Stimulated activated CD4-positive, alpha-beta T cell treated with anti-CD3 and anti-CD28 coated beads, Interleukin-4, amount 100 ng/mL, for 4 hours (primary cell): ENCODE measurements at places on chromosomes 6 and 20.

DNA sequence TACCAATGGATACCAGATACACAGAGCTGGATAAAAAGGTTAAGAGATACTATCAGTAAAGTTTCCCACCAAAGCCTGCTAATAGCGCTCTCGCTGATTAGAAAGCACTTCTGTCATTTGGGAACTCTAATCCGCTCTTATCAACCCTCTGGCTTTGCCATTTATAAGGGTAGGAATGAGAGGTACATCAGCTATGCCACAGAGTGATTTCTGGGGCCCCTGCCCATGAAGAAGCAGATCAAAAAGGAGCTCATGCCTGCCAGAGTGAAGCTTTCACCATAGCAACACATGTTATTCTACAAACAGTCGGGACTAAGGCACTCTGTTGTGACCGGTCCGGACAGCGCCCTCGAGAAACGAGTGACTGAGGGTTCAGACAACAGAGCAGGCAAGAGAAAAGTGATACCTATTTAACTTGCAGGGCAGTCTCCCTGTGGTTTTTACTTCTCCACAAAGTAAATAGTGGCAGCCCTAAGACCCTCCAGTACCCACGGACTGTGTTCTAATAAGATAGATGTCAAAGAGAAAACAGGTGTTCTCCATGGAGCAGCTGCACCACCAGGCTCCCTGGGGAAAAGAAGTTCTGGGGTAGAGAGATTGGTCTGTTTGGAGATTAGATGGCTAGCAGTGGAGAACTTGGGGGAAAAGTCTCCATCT, 5.6 kb downstream of the TRAM2 start:
- no peak for DNase-seq

- no peak for DNase-seq
Observed at GRCh38 chr6:40247516-40248115, 313.4 kb upstream of the MOCS1 start.

DNA sequence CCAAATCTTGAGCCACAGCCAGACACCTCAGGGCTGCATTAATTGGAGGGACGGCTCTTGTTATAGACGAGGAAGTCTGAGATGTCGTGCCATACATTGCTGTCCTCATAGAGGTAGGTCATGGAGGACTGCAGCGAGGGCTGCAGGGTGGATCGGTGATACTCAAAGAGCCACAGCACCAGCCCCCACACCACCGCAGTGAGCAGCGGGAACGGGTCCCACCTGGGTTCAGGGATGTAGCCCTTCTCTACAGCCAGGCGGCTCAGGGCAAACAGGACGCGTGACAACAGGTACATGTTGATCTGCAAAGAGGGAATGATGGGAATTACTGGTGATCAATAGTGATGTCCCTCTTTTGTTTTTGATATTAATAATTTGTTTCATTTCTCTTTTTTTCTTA, 12.4 kb downstream of the PXMP4 start:
- DNase-seq, result no peak

GRCh38 chr20:32539817-32540675, 45.1 kb downstream of the NOL4L start:
- DNase-seq, result peak; percentile 51

DNA sequence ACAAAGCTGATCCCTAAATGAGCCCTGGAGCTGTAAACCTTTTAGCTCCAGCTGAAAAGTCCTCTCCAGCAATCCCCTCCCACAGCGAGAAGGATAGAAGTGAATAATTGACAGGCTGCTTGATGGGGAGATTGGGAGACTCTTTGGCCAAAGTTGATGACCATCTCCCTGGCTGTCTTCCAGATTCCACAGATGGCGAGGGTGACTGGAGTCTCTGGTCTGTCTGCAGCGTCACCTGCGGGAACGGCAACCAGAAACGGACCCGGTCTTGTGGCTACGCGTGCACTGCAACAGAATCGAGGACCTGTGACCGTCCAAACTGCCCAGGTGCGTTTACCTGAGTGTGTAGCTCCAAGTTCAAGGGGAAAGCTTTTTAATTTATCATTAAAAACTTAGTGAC, 67.3 kb downstream of the ISM1 start:
- no peak for DNase-seq

DNA sequence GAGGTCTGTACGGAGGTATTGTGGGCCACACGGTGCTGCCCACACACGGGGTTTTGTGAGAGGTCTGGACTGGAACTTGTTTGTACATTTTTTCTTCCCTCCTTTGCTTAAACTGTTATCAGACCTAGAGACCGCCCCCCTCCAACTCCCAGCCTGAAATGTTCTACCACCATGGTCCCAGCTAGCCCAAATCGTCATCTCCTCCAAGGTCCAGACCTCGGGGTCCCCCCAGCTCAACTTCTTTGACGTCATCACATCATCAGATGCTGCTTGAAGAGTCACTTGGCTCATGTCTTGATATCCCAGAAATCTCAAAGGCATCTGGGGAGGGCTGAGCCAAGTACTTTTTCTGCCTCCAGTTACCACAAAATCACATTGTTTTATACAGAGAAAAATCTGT, 2.8 kb upstream of the CCDC170 start:
- no peak for DNase-seq

DNA sequence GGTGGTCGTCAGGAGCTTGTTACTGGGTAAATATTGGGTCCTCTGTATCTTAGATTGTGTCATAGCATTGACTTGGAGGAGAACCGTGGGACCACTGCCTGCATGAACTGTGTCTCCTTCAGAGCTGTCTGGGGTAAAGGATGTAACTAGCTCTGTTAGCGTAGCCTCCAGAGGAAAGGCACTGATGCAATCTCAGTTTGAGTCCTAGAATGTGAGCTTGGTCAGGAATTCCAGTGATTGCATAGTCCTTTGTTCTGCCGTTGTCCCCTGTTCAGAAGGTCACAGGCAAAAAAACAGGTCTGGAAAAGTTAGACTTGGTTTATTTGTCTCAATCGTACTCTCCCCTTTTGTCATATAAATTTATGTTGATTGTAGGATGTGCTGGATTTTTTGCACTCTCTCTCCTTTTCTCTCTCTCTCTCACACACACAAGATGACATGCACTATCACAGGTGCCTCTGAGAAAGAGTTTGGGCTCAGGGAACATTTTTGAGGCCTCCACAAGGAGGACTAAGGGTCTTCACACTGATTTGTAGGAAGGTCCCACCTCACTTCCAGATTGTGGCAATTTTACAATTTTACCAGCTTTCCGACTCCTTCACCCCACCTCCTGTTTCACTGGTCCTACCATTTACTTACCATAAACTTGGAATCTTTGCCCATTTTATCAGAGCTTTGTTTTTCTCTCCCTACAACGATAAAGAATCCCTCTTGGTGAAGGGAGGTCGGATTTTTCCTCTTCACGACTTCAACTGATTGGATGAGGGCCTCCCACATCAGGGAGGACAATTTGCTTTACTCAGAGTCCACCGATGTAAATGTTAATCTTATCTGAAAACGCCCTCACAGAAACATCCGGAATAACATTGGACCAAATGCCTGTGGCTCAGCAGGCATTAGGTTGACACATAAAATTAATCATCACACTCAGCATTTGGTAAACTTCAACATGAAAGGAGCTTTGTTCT, 7.0 kb upstream of the DACT2 start:
- no peak for DNase-seq

DNA sequence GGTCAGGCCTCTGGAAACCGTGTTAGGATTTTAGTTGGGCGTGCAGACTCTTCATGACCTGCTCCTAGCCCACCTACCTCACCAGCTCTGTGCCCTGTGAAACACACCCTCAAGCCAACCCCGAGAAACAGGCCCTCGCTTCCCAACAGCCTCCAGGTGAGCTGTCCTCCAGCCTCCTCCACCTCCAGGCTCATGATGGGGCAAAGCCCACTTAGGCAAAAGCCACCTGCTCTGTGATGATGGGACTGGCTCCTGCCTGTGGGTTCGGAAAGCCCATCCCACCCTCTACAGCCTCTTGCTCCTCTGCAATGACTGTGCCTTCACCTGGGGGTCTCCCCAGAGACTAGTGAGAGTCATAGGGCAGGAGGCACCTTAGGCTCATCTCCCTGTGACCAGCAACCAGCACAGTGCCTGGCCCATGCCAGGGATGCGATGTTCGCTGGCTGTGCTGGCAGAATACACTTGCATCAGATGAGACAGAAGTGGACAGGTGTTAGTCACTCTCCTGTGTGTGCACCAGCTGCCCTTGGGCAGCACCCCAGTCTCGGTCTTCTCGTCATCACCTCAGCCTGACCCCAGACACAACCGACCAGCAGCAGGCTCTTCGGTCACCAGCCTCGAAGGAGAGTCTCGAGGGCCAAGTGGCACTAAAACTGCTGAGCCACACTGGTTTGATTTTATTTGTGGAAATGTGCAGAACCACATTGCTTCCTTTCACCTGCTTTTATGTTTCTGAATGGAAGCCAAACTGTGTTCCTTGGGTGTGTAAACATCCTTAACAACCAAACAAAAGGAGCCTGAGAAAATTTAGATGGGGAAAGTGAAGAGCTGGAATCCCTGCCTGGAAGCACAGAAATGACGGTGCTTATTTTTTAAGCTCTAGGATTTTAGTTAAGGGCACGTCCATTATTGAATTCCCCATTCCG, 10.7 kb downstream of the PXDC1 start:
- no peak for DNase-seq

DNA sequence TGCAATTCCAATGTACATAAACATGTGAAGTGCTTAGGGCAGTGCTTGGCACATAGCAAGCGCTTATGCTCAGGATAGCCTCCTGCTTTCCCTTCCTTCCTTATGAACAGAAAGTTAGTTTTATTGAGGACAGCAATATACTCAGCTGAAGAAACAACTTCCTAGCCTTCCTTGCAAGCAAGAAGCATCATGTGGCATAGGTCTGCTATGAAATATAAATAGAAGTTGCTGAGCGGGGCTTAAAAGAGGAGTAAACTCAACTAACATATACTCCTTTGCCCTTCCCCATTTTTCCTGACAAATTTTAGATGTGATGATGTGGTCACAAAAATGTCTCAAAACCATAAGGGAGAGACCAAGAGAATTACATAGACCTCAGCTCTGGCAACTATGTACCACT, 98.9 kb downstream of the KIF16B start:
- DNase-seq, result no peak

DNA sequence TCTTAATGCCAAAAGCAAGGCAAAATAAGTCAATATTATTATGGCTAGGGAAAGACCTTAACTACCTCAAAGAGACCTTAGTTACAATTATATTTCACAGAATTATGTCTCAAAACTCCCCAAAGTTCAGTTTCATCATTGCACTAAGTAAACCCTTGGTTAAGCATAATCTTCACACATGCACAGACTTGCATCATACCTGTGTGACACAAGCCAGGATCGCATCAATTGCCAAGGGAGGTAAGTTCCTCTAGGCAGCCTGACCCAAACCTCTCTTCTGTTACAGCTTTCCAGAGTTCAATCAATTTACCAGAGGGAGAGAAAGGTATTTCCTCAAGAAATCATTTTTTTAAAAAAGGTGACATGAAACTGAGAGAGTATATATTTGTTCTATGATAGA, 31.9 kb upstream of the PRSS35 start:
- no peak for DNase-seq

GRCh38 chr20:53028337-53029007, 56.3 kb downstream of the TSHZ2 start:
- DNase-seq, result peak; percentile 47

DNA sequence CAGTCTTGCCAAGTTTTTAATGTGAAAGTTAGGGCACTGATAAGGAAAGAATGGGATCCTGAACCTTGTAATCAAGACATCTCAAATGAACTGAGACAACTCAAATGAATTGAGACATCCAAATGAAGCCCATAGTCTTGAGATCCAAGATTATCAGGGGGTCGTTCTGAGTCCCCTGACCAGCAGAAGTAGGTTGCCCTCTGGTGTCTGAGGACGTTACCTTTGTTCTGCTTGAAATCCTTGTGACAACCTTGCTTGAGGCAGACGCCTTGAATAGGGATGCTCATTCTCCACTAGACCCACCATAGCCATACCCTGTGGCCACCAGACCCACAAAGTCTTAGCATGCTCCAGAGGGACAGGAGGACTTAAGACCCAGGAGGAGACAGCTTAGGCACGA, 37.7 kb downstream of the ZBTB9 start:
- DNase-seq, result no peak
